Muscle of arm (tissue), 14 donors: ENCODE measurements at places on chromosomes 16 and 17.
A peak's percentile ranks its signal among the peaks of the same experiment; 100 is the strongest.

DNA sequence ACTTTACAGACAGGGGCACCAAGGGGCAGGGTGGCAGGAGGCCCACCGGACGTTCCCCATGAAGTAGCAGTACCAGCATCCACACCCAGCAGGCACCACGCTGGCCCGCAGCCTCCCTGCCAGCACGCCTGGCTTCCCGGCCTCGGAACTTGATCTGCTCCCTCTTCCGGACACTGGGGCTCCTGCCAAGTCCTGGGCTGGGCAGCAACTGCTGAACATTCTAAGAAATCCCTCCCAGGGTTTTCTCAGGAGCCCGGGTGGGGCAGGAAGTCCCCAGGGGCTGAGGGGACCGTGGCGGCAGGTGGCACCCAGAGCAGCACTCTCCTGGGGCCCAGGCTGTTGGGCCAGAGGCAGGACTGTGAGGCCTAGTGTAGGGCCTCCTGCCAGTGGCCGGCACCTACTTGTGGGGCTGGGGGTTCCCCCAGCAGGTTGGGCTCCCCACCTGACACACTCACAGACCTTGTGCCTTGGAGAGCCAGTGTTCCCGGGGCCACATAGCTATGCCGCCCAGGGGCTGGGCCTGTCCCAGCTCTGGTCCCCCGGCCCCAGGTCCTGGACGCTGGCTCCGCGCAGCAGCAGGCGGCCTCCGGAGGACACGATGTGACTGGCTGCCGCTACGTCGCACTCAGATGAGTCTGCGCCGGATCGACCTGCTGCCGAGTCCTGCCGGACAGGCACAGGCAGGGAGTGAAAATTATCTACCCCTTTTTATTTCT, 86.2 kb upstream of the CBX4 start:
- DNase-seq = peak; percentile 54

GRCh38 chr16:82807311-82807710, 180.5 kb downstream of the CDH13 start:
- no peak for DNase-seq

DNA sequence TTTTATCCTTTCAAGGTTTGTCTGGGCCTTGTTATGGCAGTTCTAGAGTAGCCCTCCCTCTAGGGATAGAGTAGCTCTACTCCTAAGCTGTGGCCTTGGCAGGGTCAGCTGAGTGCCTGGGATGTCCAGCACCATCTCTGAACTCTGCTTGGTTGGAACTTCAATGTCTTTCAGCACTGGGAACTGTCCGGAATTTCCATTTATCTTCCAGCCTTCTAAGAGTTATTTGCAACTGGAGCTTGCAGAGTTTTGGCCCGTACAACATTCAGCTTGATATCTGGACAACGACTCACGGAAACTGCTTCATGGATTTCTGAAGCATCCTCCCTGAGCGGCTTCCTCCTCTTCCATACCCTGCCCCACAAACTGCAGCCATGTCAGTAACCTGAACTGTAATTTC, 22.9 kb downstream of the MMD start:
- no peak for DNase-seq

GRCh38 chr16:17072104-17072503, 398.7 kb downstream of the XYLT1 start:
- no peak for DNase-seq

DNA sequence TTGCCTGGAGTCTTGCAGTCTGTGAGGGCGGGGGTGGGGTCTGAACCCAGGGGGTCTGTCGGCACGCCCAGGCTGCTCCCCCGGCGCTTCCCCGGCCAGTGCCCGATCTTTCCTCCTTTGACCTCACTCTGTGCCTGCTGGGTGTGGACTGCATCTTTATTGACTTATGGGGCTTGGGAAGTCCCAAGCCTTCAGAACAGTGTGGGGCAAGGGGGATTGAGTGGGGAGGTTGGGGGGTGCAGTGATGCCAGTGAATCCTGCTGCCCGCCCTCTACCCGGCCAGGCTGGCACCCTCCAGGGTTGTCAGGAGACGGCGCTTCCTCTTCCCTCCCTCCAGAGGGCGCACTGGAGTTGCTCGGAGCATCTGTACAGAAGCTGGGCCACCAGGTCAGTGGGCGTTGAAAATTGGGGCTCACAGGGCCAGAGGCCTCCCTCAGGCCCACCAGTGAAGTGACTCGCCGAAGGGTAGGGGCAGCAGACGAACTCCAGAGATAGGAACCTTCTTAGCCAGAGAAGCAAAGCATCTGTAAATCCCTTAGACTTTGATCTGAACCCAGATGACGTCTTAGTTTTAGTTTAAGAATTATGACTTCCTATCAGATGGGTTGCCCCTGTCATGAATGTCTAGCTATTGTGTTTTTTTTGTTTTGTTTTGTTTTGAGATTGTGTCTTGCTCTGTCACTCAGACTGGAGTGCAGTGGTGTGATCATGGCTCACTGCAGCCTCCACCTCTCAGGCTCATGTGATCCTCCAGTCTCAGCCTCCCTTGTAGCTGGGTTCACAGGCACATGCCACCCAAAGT, 184.8 kb upstream of the CIBAR2 start:
- no peak for DNase-seq

DNA sequence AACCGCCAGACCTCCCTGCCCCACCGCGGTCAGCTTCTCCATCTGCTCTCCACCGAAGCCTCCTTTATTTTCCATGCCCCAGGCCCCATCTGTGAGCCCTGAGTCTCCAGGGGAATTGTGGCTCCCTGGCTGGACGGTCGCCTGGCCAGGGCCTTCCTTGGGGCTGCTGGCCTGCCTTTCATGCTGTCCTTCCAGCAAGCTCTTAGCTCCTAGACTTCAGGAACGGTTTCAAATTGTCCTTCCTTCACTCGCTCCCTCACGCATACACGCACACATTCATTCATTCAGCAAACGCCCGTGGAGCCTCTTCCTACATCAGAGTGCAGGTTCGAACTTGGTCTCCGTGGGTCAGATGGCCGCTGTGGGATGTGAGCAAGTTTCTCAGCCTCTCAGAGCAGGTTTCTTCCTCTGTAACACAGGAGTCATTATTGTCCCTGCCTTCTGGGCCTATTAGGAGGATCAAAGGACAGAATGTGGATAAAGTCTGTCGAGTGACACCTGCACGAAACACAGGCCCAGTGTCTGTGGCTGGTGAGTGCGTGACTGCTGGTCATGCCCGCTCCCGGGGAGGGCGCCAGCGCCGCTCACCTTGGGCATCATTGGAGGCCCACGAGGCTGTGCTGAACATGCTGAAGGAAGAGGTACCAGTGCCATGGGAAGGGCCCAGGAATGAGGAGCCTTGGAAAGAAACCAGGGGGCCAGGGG, 18.7 kb upstream of the GSE1 start:
- no peak for DNase-seq

GRCh38 chr17:82384730-82385481, 13.3 kb downstream of the UTS2R start:
- DNase-seq = peak; percentile 72

DNA sequence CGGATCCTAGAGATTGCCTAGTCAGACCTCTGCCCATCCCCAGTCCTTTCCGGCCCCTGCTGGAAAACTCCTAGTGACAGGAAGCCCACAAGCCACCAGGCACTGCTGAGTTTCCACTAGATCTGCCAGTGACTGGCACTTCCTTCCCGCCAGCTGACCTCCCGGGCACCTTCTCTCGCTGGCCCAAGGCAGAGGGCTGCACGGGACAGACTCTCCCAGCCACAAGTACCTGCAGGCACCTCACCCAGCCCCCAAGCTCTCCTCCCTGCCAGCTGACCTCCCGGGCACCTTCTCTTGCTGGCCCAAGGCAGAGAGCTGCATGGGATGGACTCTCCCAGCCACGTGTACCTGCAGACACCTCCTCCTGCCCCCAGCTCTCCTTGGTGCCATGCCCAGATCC, 66.3 kb upstream of the DOC2B start:
- no peak for DNase-seq

DNA sequence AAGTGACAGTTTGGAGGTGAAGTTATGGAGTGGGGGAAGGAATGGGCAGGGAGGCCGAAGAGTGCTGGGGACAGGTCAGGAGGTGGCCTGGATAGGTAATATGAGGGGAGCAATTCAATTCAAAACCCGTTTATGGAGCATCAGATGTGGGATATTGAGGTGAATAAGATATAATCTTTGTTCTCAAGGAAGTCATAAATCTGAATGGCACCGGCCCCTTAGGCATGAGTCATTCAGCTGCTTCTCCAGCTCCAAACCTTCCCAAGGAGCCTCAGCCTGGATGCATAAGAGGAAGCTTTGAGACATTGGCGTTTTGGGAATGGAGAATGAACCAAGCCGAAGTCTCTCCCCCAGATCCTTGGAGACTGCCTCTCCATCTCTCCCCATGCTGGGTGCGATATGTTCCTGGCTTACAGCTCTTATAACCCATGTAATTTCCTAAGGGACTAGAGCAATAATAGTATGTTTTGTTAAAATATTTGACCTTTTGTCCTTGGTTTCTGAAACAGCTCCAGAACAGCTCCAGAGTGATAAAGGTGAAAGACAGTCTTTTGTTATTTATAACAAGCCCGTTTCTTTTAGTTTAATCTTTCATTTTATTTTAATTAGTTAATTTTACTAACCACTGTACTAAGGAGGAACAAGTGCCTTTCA, 1.7 kb downstream of the TUBG2 start:
- DNase-seq = no peak
